RKO (cell line): ENCODE measurements at places on chromosomes 16 and 17.

DNA sequence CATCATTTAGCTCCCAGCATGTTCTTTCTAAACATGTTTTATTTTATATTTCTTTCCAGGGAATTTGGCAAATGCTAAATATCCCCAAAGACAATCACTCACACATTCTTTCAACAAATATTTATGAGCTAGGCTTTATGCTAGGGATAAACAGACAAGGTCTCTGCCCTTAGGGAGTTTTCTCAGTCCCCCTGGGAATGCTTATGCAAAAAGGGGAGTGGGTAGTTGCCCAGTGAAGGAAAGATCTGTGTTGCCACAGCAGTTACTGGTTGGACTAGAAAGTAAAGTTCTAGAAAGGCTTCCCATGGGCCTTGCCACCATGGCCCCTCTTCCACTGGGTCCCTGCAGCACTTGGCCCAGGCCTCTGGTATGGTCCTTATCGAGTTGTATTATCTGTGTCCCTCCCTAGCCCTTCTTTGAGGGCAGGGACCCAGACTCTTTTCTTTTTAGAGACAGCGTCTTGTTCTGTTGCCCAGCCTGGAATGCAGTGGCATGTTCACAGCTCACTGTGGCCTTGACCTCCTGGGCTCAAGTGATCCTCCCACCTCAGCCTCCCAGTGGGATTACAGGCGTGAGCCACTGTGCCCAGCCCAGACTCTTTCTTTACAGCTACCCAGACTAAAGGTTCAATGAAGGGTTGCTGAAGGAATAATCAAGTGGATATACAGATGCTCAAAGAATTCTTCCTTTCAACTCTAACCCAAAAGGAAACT is 78.0 kb downstream of the YPEL2 start:
- DNase-seq: no peak

DNA sequence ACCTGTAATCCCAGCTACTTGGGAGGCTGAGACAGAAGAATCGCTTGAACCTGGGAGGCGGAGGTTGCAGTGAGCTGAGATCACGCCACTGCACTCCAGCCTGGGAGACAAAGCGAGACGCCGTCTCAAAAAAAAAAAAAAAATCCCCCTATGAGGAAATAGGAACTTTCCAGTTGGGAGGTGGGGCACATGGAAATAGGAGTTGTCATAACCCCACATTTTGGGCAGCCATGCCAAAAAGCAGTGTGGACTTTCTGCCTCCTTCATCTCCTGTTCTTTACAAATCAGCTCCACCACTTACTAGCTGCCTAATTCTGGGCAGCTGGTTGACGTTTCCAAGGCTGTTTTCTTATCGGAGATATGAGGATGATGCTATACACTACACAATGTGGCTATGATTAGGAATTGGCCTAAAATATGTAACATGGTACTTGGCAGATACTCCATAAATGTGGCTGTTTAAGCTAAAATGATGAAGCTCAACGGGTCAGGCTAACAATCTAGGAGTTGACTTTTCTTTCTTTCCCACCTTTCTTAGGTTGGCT is 21.5 kb upstream of the CCL5 start:
- DNase-seq: no peak

DNA sequence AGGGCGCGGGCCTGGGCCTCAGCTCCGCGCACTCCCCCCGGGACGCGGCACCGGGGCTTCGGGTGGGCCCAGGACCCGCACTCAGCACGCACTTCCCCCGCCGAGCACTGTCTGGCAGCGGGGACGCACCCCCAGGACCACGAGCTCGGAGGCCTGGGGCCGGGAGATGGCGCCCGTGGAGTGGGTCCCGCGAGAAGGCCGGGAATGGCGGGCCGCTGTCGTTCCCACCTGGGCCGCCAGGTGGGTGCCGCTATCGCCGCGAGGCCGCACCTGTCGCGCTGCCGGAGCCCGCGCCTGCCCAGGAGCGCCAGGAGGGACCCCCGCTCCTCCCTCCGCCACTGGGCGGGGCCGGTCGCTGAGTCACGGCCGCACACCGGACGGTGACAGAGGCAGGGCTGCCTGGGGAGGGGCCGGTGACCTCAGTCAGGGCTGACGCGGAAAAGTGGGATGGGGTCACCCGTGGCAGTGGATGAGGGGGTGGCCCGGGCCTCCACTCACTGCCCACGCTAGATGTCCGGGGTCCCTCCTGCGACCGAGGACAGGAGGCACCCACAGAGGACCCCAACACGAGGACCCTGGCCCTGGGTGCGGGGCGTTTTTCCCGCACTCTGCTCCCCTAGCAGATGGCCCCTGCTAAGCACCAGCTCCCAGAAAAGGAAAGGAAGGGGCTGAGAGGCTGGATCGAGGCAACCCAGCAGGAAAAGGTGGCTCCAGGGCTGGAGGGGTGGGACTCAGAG is 6.9 kb upstream of the ACTG1 start:
- peak; percentile 45 for DNase-seq

DNA sequence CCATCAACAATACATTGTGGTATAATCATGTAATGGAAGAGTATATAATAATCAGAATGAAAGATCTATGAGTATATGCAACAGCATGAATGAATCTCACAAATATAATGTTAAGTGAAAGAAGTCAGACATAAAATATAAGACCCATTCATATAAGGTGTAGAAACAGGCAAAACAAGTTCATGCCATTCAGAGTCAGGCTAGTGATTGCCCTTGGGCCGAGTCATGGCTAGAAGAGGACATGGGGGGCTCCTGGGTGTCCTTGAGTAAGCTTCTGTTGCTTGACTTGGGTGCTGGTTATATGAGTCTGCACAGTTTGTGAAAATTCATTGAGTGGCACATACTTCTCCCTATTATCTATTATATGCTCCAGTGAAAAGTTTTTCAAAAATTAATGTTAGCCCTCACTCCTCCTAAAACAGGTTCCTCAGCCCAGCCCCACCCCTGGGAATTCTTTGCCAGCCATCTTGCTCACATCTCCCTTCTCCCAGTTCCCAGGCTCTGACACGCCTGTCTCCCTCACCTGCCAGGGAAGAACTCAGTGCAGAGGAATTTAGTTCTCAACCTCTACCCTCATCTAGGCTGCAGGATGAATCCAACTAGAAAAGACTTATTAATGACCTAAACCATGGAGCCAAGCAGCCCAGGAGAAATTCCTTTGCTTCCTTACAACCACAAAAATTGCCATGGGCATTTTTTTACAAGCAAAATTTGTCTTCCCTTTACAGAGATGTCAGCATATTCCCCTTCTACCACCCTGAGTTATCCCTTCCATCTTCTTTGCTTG is 52.4 kb upstream of the NFAT5 start:
- no peak for DNase-seq

DNA sequence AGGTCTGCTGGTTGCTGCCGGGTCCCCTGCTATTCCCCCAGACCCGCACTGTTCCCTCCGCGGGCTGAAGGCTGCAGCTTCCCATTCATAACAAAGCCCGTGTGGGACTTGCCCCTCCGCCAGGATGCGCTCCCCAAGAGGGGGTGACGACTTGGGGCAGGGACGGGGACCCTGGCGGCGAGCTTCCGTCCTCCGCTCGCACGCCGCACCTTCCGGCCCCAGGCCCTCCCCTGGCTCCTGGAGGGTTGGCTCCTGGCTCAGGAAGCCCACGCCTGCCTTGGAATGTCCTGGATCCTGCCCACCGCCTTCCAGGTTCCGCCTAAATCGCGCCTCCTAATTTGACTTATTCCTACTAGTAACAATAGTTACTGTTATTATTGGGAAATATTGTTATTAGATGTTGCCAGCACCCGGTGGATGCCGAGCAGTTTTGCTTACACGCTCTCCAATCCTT is 1.1 kb upstream of the TFAP4 start:
- peak; percentile 60 for DNase-seq

DNA sequence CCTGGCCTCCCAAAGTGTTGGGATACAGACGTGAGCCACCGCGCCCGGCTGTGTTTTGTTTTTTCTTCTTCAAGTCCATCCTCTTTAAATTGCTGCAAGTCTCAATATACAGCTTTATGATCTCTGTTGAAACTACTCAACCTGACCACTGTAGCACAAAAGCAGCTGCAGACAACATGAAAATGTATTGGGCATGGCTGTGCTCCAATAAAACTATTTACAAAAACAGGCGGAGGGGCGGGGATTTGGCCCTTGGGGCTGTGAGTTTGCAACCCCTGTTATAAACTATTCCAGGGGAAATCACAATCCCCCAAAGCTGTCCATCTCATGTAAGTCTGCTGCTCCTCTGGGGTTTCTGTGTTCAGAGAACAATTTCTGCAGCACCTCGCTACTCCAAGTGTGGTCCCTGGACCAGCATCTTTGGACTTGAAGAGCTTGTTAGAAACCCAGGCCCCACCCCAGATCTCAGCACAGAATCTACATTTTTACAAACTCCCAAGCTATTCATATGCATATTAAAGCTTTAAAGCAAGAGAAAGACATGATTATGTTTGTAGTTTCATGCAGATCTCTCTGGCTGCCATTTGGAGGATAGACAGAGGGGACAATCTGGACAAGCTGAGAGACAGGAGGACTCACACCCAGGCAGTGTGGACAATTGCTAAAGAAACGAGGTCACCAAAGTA is 33.6 kb downstream of the TEKT5 start:
- no peak for DNase-seq

DNA sequence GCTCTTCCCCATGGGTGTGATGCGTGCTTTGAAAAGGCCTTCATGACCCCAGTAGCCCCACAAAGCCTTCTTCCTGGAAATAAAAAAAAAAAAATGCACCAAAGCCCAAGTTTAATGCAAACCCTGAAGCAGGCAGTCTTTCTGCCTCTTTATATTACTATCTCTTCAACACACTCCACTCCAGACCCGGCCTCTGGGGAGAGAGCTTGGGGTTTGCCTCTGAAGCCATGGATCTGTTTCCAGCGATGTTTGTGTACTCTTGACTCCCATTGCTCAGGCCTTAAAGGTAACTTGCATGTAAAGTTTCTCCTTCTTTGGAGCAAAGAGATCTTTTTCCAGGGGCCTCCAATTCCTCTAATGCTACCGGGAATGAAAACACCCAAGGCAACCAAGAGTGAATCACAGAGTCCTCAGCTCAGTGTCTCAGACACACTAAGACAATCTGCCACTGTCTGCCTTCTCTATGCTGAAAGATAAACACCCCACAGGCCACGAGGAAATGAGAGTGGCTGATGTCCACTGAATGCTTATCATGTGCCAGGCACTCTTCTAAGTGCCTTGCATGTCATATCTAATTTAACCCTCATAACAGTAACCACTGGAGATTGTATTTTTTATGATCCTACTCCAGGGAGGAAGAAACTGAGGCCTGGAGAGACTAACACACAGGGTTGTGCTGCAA is 56.4 kb upstream of the AKTIP start:
- no peak for DNase-seq

DNA sequence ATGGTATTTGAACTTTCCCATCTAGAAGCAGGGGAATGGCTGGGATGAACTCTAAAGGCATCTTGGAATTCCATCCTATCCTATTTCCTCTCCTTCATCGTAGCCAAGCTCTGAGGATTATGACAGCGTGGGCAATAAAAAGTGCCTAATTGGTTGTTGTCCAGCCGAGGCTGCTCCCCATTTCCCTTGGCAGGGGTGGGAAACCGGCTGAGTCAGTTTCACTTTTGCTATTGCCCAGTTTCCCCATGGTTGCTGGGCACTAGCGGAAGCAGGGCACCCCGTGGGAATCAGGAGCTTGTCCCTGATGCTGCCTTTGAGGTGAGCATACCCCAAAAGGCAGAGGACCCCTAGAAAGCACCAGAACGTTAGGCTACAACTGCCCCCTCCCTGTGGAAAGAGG is 13.8 kb upstream of the SP2 start:
- no peak for DNase-seq

GRCh38 chr17:77354670-77355455 is 214.1 kb downstream of the SEC14L1 start:
- DNase-seq: peak; percentile 44

DNA sequence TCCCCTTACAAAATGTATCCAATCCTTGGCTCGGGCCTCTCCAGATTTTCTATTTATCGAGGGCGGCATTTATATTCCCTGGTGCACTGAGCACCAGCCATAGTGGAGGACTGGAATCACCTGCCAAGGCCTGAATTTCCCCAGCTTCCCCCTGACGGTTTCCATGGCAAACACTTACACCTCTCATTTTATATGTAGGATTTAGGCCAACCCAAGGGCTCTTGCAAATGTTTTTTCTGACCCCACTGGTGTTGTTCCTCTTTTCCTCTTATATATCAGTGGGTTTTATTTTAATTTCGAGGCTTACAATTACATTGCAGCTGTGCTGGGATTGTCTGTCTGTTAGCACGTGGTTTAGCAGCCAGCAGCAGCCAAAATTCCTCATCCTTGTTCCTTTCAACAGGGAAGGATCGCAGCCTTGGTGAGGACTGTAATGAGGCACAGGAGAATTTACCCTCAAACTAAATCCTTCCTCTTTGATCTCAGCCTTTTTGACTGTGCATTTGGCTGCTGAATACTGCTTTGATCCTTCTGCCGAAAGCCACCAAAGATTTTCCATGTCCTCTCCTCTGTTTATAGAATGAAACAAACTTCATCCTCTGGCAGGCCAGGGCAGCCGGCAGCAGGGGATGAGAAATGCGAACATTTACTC is 26.5 kb upstream of the CES5A start:
- no peak for DNase-seq

DNA sequence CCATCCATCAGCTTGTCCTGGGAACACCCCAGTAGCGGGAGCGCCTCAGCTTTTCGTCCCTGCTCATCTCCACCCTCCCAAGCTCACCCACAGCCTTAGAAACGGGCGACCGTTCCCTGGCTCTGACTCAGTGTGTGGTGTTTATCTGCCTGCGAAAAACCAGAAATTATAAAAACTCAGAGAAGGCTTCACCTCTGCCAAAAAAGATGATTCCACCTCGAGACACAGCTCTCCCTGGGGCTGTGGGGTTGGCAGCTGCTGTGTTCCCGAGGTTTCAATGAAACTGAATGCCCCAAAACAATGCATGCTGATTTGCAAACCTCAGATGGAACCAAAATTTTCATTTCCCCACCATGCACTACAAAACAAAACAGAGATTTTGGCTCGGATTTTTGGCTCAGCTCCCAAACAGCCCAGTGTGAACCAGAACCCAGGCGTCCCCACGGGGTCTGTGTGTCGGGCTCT is 62.4 kb upstream of the MED9 start:
- no peak for DNase-seq

DNA sequence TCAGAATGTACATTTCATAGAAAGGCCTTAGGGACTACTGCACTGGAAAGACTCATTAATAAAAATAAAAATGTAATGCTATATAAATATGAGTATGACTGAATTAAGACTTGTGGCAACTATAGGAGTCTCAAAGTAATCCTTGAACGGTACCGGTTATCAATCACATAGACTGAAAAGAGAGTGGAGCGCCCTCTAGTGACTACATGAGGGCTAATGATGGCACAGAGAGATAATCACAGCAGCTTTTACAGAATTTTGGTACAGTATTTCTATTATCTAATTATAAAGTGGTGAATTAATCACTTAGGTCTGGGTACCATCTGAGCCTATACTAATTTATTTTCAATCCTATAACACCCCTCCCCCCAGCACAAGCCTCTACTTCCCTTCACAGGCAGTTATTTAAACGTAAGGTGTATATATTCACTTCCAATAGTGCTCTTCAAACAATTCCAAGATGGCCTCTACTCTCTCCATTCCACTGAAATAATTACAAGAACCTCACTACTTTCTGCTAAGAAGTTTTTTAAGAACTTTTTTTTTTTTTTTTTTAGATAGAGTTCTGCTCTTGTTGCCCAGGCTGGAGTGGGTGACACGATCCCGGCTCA is 40.7 kb upstream of the ANKFY1 start:
- DNase-seq: peak; percentile 44

GRCh38 chr17:44917456-44917855 is 2.2 kb upstream of the GFAP start:
- DNase-seq: no peak

- DNase-seq: no peak
Observed at GRCh38 chr17:49209061-49209571, 1.3 kb downstream of the GNGT2 start.
